ENCODE measurements at places on chromosomes 11 and 22. TPM values are rescaled to one million over a fixed set of nuclear protein-coding genes. Genes with fewer than 3 reads are reported as not detected.

GRCh38 chr22:29670626-29671025, 49.2 kb upstream of the CABP7 start:
- H3K4me1 ChIP-seq = no peaks in the 10 kb centered on the region
- H3K4me3 ChIP-seq = no peak overlapping the region
- no peaks in the 10 kb centered on the region for H3K27me3 ChIP-seq

DNA sequence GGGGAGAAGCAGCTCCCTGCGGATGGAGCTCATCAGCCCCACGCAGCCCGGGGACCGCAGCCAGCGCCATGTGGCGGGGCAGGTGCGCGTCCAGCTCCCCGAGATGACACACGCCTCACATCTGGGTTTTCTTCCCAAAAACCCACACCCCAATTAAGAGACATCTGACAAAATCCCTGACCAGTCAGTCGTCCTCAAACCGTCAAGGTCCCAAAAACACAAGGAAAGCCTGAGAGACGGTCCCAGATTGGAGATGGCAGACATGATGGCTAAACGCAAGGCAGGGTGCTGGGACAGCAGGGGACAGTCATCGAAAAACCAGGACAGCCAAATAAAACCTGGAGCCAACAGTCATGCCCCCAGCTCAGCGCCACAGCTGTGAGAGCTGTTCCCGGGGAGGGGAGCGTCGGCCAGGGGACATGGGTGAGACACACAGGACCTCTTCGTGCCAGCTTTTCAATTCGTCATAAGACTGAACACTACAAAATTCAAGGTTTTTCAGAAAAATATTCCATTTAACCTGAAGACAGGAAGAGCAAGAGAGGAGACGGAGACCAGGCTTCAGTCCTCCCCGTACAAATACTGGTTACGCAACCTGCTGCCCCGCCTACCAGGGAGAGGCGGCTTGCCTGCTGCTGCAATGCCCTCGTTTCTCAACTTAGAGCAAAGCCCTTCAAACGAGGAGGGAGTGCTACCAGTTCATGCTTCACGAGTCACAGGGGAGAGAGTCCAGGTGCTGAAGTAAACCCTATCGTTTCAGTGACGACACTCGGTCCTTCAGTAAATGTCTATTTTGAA, 10.5 kb downstream of the TOLLIP start:
- no peak for DNase-seq
- no peaks in the 10 kb centered on the region for H3K4me1 ChIP-seq
- no peaks in the 10 kb centered on the region for H3K27me3 ChIP-seq
- H3K27ac ChIP-seq = peak overlapping the region; percentile 13

- H3K36me3 ChIP-seq = no peaks in the 10 kb centered on the region
- H3K4me3 ChIP-seq = no peak within 1 kb of the TSS
- DNase-seq = no peak
- H3K4me1 ChIP-seq = no peaks in the 10 kb centered on the region
- H3K27ac ChIP-seq = no peak within 1 kb of the TSS
These were observed at the start of gene H19 for GRCh38 chr11:1997755-1998154. Gene H19, minus strand, starts transcription at chr11:1997842.

DNA sequence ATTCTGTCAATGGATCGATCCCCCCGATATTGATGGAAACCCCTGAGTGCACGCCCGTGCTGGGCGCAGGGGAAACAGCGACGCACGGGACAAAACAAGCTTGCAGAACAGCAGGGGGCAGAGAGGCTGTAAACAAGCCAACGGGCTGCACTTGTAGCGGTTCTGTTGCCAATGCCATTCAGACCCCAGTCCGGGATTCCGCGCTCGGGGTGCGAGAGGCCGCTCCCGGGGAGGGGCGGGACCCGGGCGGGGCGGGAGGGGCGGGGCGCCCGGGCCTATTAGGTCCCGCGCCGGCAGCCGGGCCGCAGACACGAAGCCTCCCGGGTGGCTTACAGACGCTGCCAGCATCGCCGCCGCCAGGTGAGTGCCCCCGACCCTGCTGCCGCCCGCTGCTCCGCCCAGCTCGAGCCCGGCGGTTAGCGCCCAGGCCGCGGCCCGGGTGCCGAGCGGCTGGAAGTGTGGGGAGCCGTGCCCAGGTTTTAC, at the start of gene BIK:
TSS of gene BIK (plus strand) at position 307 of the 483 bp plus-strand sequence. CDS start 13,273 bp downstream, outside the sequence.
- H3K4me3 ChIP-seq = peak within 1 kb of the TSS; percentile 78
- H3K27me3 ChIP-seq = peaks cover 18% of the 10 kb centered on the region
- H3K36me3 ChIP-seq = no peaks in the 10 kb centered on the region
- DNase-seq = peak; percentile 72

DNA sequence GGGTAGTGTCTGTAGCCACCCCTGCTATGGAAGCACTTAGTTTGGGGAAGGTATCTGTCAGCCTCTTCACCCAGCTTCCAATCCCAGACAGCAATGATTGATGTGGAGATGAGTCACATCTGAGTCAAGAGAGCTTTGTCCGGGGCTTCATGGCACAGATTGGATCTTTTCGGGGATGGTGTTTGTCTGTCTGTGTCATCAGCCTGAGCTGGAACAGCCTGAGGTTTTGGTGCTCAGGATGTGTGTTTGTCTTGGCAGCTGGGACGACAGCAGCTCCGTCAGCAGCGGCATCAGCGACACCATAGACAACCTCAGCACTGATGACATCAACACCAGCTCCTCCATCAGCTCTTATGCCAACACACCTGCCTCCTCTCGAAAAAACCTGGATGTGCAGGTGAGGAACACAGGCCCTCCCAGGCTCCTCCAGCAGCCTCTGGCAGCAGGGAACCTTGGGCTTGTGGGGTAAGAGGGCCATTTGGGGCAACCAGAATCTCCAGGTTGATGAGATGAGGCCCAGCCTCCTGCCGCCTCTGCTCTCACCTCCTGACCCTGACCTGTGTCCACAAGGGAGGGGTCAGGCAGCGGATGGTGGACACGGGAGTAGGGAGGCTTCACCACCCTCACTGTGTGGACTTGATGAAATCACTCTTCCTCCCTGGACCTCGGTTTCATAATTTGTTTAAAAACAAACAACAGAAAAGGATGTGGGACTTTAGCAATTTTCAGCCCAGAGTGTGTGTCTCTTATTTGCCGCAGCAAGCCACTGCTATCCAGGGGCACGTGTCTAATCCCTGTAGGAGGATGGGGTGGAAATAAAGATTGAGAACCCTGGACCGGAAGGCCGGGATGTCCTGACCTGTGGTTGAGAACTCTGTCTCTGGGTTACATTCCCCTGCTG, 124.3 kb downstream of the DBX1 start:
- peaks cover 29% of the 10 kb centered on the region for H3K4me1 ChIP-seq
- H3K36me3 ChIP-seq = peaks cover 54% of the 10 kb centered on the region
- DNase-seq = no peak
- peak overlapping the region; percentile 54 for H3K27ac ChIP-seq

The OR5P2 gene
- not detected for total RNA-seq

The NXPE1 gene
- not detected for total RNA-seq

All from ascending aorta (tissue), 2 donors.